ENCODE measurements at places on chromosomes 11 and 22.
A peak's percentile ranks its signal among the peaks of the same experiment; 100 is the strongest.

- H3K27ac ChIP-seq, result no peak overlapping the region
- H3K4me3 ChIP-seq, result no peak overlapping the region
- no peaks in the 10 kb centered on the region for H3K27me3 ChIP-seq
- peaks cover 26% of the 10 kb centered on the region for H3K4me1 ChIP-seq
These were observed 57.3 kb downstream of the CD82 start for GRCh38 chr11:44622721-44623258.

DNA sequence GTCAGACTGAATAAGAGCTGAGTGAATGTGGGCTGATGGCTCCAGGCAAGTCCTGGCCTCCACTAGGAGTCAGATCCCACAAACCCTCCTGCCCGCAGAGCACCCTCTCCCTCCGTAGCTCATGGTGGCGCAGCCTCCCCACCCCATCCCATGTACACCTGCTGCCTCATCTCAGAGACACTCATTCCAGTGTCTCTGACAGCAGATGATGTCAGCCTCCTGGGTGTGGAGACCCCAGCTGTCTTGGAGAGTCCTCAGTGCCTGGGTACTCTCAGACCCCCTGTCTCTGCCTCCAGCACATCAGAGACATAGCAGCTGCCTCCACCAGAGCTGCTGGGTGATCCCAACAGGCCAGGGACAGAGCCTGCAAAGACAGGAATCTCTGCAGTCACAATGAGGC lies 9.5 kb downstream of the IGLL5 start:
- H3K27me3 ChIP-seq, result peaks cover 67% of the 10 kb centered on the region
- no peak overlapping the region for H3K4me3 ChIP-seq
- peak; percentile 8 for DNase-seq

DNA sequence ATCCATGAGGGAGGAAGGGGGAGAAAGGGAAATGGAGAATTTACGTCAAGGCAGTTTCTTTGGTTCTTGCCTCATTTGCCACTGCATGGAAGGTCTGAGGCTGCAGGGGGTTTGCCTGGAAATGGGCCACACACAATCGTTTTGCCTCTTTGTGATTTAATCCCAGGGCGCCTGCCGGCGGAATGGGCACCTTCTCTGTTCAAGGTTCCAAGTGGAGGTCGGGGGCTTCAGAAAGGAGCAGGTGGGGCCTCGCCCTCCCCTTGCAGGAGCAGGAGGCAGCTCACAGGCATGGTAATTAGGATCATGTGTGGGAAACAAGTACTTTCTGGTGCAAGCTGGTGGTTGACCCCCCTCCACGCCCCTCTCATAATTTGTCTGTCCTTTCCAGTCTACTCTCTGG lies 29.9 kb downstream of the MPPED1 start:
- DNase-seq, result no peak
- no peaks in the 10 kb centered on the region for H3K36me3 ChIP-seq
- H3K27ac ChIP-seq, result no peak overlapping the region
- no peaks in the 10 kb centered on the region for H3K4me1 ChIP-seq

- no peaks in the 10 kb centered on the region for H3K4me1 ChIP-seq
- no peak for DNase-seq
- H3K36me3 ChIP-seq, result no peaks in the 10 kb centered on the region
These were observed at the start of gene TPH1 for GRCh38 chr11:18046116-18046777. Gene TPH1 (minus strand): TSS chr11:18046269. CDS start chr11:18040762, 5,507 bp downstream.

- H3K4me1 ChIP-seq, result no peaks in the 10 kb centered on the region
- no peak overlapping the region for H3K4me3 ChIP-seq
- H3K27me3 ChIP-seq, result no peaks in the 10 kb centered on the region
- DNase-seq, result no peak
- H3K27ac ChIP-seq, result peak overlapping the region; percentile 22
- H3K36me3 ChIP-seq, result peaks cover 35% of the 10 kb centered on the region
These were observed 42.9 kb downstream of the AMPD3 start for GRCh38 chr11:10498022-10498400.

GRCh38 chr11:61960532-61960931 lies 6.9 kb downstream of the FTH1 start:
- no peak overlapping the region for H3K27ac ChIP-seq
- peaks cover 31% of the 10 kb centered on the region for H3K36me3 ChIP-seq
- DNase-seq, result no peak
- H3K4me1 ChIP-seq, result peaks cover 40% of the 10 kb centered on the region
- no peak overlapping the region for H3K4me3 ChIP-seq

DNA sequence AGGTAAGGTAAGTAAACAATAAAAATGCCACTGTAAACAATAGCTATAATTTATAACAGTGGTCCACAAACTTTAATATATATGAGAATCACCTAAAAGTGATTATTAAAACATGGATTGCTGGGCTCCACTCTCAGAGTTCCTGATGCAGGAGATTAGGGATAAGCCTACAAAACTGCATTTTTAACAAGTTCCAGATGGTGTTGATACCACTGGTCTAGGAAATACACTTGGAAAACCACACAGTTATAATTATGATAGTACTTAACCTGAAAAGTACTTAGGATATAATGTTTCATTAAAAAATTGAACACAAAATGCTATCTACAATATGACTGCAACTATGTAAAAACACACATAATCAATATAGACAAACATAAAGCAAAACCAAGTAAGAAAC lies 20.4 kb downstream of the FCHSD2 start:
- H3K36me3 ChIP-seq, result peaks cover 48% of the 10 kb centered on the region
- H3K4me1 ChIP-seq, result no peaks in the 10 kb centered on the region
- H3K27me3 ChIP-seq, result no peaks in the 10 kb centered on the region
- no peak for DNase-seq
- no peak overlapping the region for H3K4me3 ChIP-seq

- no peaks in the 10 kb centered on the region for H3K4me1 ChIP-seq
- no peaks in the 10 kb centered on the region for H3K36me3 ChIP-seq
- DNase-seq, result no peak
- H3K4me3 ChIP-seq, result no peak overlapping the region
- H3K27me3 ChIP-seq, result no peaks in the 10 kb centered on the region
- no peak overlapping the region for H3K27ac ChIP-seq
These were observed 22.0 kb upstream of the FIBIN start for GRCh38 chr11:26971961-26972360.

DNA sequence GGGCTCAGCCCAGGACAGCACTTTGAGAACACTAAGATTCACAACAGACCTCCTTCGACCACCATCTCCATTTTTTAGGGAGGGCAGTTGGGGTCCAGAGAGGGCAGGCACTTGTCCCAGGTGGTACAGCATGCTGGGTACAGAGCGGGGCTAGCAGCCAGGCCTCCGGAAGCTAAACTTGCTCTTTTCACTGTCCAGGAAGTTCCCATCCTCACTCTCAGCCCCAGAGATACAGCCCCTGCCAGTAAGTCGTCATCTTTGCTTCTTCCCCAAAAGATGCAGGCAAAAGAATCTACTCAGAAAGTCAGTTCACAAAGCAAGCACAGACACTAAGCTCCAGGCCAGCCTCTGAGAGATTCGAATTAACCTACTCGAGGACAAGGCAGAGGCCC lies 6.7 kb upstream of the RAB3IL1 start:
- no peaks in the 10 kb centered on the region for H3K36me3 ChIP-seq
- no peak for DNase-seq
- no peak overlapping the region for H3K27ac ChIP-seq
- H3K27me3 ChIP-seq, result peaks cover 70% of the 10 kb centered on the region
- no peaks in the 10 kb centered on the region for H3K4me1 ChIP-seq
- H3K4me3 ChIP-seq, result no peak overlapping the region

DNA sequence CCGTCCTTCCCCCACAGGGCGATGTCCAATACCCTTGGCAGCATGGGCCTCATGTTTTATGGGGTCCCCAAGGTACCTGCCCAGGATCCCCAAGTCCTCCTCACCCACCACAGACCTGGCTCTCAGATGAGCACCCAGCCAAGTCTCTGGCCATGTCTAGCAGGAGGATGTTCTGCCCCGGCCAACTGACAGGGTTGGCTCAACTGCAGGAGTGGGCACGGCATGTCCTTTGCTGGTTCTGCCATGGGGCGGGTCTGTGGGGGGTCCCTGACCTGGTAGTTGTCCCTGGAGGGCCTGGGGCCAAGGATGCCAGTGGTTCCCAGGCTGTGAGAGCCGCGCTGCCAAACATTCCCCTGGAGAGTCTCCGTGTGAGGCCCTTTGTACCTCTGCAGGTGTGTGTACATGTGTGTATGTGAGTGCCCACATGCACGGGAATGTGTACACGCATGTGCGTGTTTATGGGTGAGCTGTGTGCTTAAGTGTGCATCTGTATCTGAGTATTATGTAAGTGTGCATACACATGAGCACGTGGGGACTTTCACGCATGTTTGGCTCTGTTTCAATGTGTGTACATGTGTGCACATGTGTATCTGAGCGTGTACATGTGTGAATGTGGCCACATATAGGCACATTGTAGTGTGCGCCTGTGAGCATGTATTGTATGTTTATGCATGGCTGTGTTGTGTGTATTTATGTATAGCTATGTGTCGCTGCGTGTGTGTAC lies 85.5 kb downstream of the KCNQ1 start:
- peaks cover 5% of the 10 kb centered on the region for H3K27me3 ChIP-seq
- no peak overlapping the region for H3K27ac ChIP-seq
- no peak overlapping the region for H3K4me3 ChIP-seq
- peaks cover 1% of the 10 kb centered on the region for H3K36me3 ChIP-seq
- H3K4me1 ChIP-seq, result peaks cover 44% of the 10 kb centered on the region

DNA sequence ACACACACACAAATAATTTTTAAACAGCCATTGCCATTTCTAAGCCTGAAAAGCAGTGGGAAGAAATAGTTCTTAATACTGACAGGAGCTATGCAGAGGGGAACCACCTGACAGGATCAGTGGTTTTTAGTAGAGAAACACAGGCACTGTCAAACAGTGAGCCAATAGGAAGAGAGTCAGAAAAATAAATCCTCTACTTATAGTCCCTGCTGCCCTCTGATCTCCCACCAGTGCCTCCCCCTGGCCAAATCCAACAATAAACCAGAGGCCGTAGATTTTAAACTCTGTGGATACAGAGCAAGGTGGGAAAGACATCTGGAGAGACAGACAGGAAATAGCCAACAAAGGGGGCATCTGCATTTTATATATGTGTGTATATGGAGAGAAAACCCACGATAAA lies 7.9 kb upstream of the OR56B4 start:
- no peak overlapping the region for H3K4me3 ChIP-seq
- DNase-seq, result no peak
- no peaks in the 10 kb centered on the region for H3K36me3 ChIP-seq
- H3K4me1 ChIP-seq, result no peaks in the 10 kb centered on the region

DNA sequence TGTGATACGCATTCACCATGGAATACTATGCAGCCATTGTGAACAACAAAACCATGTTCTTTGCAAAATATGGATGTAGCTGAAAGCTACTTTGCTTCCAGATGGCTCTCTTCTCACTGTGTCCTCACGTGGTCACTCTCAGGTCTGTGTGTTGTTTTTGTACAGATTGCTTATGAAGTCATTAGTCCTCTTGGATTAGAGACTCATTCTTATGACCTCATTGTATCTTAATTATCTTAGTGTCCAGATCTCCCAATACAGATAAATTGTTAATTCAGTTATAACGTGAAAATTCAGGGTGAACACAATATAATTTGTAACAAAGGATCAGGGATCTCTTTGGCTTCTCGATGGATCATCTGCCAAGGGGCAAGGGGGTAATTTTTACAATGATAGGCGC lies 100.4 kb upstream of the TOP3B start:
- no peaks in the 10 kb centered on the region for H3K36me3 ChIP-seq
- H3K4me1 ChIP-seq, result no peaks in the 10 kb centered on the region
- no peak overlapping the region for H3K27ac ChIP-seq
- no peak overlapping the region for H3K4me3 ChIP-seq
- peaks cover 45% of the 10 kb centered on the region for H3K27me3 ChIP-seq

Measured in activated naive CD4-positive, alpha-beta T cell treated with anti-CD3 and anti-CD28 coated beads, Interleukin-2, amount 10 ng/mL, durations not matched to agents 7 days and 5 days (primary cell).